Activated naive CD4-positive, alpha-beta T cell treated with anti-CD3 and anti-CD28 coated beads, Interleukin-2, amount 50 U/mL, for 16 hours (primary cell): ENCODE measurements at places on chromosomes 7 and 10.

DNA sequence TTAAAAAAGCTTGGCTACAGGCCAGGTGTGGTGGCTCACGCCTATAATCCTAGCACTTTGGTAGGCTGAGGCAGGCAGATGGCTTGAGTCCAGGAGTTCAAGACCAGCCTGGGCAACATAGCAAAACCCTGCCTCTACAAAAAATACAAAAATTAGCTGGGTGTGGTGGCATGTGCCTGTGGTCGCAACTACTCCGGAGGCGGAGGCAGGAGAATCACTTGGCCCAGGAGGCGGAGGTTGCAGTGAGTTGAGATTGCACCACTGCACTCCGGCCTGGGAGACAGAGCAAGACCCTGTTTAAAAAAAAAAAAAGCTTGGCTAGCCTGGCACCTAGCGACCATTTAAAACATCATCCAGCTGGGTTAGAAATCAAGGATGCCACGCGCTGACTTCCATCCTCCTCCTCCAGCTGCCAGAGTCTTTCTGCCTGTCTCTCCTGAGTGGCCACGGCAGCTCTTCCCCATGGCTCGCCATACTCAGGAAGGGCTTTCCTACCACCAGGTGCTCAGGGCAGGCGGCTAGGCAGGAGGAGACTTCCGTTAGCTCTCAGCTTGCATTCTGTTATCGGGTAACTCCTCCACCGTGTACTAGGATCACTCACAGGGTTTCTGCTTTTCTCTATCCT, 45.0 kb downstream of the DENND2A start:
- DNase-seq, result no peak

GRCh38 chr10:106957823-106958588, 206.5 kb downstream of the SORCS1 start:
- DNase-seq, result no peak

GRCh38 chr7:136940917-136941316, 72.5 kb downstream of the CHRM2 start:
- no peak for DNase-seq

GRCh38 chr10:44979281-44980191, 927 bp upstream of the DEPP1 start:
- no peak for DNase-seq

- no peak for DNase-seq
These were observed 587.7 kb downstream of the KCNMA1 start for GRCh38 chr10:77049896-77050295.
